Fibroblast of lung (primary cell): ENCODE measurements at places on chromosomes 7 and 10. TPM values are rescaled to one million over a fixed set of nuclear protein-coding genes. Genes with fewer than 3 reads are reported as not detected.

Gene ASZ1
- polyA plus RNA-seq = 0.03 TPM in 1 of 2 replicates, not detected in the other

DNA sequence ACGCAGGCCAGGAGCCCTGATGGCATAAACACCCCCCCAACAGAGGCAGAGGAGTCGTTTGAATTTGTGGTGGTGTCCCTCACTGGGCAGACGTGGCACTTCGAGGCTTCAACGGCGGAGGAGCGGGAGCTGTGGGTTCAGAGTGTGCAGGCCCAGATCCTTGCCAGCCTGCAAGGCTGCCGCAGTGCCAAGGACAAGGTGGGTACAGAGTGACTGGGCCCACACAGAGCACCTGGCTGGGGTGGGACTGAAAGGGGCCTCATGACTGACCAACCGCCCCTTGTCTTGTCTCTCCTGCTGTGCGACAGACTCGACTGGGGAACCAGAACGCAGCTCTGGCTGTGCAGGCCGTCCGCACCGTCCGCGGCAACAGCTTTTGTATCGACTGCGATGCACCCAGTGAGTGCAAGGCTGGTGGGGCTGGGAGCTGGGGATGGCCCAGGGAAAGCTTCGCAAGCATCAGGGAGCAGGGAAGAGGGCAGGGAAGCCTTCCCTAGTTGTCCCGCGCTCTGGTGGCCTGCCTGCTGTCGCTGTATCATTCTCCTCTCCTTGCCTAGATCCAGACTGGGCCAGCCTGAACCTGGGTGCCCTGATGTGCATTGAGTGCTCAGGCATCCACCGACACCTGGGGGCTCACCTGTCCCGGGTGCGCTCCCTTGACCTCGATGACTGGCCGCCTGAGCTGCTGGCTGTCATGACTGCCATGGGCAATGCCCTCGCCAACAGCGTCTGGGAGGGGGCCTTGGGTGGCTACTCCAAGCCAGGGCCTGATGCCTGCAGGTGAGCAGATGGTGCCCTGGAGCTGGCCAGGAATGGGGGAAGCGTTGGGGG, 25.4 kb downstream of the GBX1 start:
- H3K4me3 ChIP-seq = no peak overlapping the region
- peaks cover 15% of the 10 kb centered on the region for H3K36me3 ChIP-seq
- no peak for DNase-seq
- H3K27me3 ChIP-seq = no peaks in the 10 kb centered on the region

Gene WNT8B
- polyA plus RNA-seq = not detected in 2 replicates

Gene HKDC1
- polyA plus RNA-seq = 0.09 and 0.12 TPM in 2 replicates
